Tongue (tissue), 3 donors: ENCODE measurements at places on chromosomes 2 and 18. TPM values are rescaled to one million over a fixed set of nuclear protein-coding genes. Genes with fewer than 3 reads are reported as not detected.

Gene NDUFV2
- 169 TPM for total RNA-seq

Gene CREG2
- 0.92 TPM for total RNA-seq

Gene EGR4
- not detected for total RNA-seq

Gene ZNF804A
- 0.41 TPM for total RNA-seq

Gene CHRNA1
- total RNA-seq = 47.4 TPM

Gene OLA1
- total RNA-seq = 103 TPM

Gene YPEL5
- total RNA-seq = 52.4 TPM

Gene CD207
- total RNA-seq = not detected
